ENCODE measurements at places on chromosomes 12 and 14.

- DNase-seq = no peak
Measured at GRCh38 chr14:68076451-68076850, 256.9 kb downstream of the RAD51B start.

DNA sequence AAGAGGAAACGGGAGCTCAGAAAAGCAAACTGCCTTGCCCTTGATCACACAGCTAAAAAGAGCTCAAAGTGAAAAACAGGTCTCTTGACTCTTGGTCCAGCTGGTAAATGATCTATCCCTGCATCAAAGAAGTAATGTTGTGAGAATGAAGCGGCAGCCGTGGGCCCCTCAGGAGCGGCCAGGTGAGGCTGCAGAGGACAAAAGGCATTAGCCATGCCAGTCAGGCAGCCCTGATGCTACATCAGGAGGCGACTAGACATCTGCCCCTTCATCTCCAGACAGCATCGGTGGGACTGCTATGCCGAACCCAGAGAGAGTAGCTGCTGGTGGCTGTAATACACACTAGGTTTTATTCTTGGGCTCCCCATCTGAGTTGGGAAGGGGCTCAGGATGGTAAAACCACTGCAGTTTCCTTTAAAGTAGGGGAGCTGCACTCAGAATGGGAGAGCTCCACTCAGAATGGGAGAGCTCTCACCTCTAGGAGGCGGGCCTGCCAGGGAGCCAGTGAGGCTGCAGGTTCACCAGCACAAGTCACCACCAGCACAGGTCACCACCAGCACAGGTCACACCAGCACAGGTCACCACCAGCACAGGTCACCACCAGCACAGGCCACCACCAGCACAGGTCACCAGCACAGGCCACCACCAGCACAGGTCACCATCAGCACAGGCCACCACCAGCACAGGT is 120.1 kb downstream of the TSPAN9 start:
- no peak for DNase-seq

- DNase-seq = no peak
Measured at GRCh38 chr12:115354007-115354890, 670.3 kb upstream of the TBX3 start.

- no peak for DNase-seq
Measured at GRCh38 chr14:83689265-83689664, 1840.7 kb upstream of the FLRT2 start.

- DNase-seq = peak; percentile 23
Measured at GRCh38 chr14:68140076-68140741, 320.6 kb downstream of the RAD51B start.
